ENCODE measurements at places on chromosomes 5 and 9.

DNA sequence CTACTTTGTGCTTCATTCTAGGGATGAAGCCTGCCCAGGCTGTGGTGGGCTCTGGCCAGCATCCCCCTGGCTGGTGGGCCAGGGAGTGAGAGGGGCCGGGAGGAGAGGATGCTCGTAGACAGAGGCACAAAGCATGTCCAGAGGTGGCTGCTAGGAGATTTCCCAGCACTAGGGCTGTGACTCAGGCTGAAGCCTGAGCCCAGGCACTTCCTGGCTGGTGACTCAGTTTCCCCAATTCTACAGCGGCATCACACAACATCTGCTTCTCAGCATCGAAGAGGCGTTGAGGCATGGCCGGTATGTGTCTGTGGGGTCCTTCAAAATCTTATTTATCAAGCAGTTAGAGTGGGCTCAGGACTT is 55.6 kb downstream of the DUSP1 start:
- no peak for DNase-seq

DNA sequence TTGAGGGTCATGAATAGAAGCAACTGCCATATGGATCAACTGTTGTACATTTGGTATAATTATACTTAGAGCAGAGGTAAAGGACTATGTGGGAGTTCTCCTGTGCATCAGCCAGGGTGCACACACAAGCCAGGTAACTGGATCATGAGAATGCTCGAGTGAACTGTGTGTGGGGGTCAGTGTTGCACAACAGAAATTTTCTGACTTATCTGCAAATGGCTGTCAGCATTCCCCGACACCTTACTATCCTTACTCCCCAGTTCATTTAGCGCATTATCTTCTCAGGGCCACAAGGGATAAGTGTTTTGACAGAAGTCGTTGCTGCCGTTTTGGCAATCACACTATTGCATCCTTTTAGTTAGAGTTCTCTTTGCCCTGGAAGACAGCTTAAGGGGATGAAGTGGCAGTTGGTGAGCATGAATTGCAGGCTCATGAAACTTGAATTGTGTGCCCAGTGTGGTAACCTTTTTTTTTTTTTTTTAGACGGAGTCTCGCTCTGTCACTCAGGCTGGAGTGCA is 1.7 kb downstream of the CANX start:
- DNase-seq: peak; percentile 34

GRCh38 chr5:151758141-151758429 is 346 bp downstream of the ATOX1 start:
- no peak for DNase-seq

DNA sequence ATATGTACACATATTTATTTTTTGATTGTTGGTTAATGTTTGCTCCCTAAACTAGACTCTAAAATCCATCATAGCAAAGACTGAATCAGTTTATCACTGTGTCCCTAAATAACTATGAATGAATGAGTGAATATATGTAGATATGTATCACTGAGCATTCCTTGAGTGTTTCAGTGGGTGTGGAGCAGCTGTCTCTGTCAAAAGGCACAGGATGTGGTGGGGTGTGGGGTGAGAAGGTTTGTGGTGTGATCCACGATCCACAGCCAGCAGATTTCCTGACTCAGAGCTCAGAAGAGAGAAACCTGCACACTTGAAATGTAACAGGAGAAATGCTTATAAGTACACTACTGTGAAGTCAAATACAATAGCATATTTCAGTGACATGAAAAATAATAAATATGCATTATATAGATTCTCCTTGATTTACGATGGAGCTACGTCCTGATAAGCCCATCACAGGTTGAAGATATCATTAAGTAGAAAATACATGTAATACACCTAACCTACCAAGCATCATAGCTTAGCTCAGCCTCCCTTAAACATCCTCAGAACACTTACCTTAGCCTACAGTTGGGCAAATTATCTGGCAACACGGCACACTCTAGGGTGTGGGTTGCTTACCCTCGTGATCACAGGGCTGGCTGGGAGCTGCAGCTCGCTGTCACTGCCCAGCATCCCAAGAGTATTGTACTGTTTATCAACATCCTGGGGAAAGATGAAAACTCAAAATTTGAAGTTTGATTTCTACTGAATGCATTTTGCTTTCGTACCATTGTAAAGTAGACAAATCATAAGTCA is 287.0 kb downstream of the GAS1 start:
- no peak for DNase-seq

DNA sequence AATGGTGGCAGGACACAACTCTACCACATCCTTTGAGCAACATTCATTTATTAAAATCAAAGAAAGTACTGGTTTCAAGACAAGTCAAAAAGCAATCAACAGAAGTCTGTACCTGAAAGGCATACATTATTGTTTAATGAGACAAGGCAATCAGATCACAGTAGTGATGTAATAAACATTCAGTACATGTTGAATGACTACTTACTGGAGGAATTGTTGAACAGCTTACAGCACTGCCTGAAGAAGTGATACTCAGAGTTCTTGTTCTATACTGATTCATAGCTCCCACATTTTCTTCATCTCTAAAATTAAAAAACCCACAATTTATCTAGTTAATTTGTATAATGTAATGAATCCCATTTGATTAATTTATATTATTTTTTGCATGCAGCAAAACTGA is 18.2 kb downstream of the RIOK2 start:
- DNase-seq: no peak

All from KBM-7 (cell line).